ENCODE measurements at places on chromosomes 5 and 9.

DNA sequence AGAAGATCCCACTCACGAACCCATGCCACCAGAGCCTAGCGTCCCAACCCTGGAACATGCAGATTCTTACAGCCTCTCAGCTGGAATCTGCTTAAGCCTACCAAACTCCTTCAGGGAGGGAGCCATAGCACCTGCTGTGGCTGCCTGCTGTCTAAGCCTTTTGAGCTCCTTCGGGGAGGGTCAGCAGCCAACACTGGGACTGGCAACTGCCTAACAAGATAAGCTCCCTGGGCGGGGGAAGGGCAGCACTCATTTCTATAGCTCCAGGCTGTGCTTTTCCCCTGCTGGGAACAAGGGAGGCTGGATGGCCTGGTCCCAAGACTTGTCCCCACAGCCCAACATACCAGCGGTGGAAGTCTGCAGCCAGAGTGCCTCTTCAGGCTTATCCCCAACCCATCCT is 199.1 kb upstream of the OR13F1 start:
- DNase-seq = no peak

GRCh38 chr5:103624035-103624480 is 61.5 kb upstream of the NUDT12 start:
- DNase-seq = no peak

DNA sequence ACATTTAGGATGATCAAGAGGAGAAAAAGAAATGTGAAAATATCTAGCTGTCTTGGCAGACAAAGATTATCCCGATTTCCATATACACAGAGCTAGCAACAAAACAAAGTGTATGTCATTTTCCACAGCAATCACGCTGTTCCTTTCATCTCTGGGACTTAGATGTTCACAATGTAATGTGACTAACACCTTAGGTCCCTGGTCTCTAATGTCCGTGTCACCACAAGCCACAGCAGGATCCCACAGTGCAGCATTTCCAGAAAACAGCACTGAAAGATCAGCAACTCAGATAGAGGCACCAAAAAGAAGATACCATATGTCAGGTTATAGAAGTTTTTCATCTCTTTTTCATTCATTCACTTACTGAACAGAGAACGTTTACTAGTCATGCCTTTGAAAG is 118.0 kb upstream of the TNPO1 start:
- DNase-seq = no peak

GRCh38 chr5:138338411-138339090 is 485 bp downstream of the FAM53C start:
- no peak for DNase-seq

All from stimulated activated CD8-positive, alpha-beta memory T cell treated with anti-CD3 and anti-CD28 coated beads, Interleukin-7, amount 100 ng/mL, for 1 hour (primary cell).